LoVo (cell line): ENCODE measurements at places on chromosomes 7 and 10.

DNA sequence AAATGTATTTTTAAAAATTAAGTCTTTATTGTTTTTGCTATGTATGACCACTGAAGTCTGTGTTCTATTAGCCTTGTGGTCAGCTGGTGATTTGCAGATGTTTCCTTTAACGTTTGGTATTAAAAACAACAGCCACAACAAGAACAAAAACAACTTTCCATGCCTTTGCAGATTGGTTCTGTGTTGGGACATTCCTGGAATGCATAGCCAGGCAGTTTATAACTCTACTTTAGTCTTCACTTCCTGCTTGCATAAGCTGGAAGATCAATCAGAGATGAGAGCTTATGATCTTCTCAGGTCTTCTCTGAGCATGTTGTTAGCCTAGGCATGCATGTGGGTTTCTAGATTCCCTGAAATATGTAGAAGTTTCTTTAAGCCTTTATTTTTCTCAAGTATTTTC, 58.9 kb upstream of the SEMA3C start:
- no peak for DNase-seq

DNA sequence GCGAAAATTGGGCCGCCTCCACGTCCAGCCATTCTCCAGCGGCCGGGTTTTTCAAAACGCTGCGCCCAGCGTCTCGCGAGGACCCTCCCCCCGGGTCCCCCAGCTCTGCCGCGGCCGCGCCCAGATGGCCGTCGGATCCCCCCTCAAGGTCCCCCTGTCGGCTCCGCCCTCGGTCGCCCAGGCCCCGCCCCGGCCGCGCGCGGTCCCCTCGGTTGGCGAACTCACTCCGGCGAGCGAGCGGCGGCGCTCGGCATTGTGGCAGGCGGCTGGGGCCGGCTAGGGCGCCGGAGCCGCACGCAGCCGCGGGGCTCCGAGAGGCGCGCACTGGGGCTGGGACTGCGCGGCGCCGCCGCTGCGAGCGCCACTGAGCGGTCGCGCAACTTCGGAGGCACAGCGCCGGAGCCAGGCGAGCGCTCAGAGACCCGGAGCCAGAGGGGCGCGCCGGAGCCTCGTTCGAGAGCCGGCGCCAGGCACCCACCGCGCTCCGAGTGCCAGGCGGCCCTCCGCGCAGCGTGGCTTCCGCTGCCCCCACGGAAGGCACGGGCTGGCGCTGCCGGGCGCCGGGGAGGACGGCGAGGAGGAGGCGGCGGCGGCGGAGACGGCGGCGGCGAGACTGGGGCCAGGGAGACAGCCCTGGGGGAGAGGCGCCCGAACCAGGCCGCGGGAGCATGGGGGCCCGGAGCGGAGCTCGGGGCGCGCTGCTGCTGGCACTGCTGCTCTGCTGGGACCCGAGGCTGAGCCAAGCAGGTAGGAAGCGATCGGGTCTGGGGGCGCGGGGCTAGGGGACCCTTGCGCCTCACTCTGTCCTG, at the start of gene UNC5B:
Gene UNC5B (plus strand): TSS at position 253 of the 809 bp plus-strand sequence. CDS start 416 bp downstream, at position 669.
- DNase-seq, result peak; percentile 89

DNA sequence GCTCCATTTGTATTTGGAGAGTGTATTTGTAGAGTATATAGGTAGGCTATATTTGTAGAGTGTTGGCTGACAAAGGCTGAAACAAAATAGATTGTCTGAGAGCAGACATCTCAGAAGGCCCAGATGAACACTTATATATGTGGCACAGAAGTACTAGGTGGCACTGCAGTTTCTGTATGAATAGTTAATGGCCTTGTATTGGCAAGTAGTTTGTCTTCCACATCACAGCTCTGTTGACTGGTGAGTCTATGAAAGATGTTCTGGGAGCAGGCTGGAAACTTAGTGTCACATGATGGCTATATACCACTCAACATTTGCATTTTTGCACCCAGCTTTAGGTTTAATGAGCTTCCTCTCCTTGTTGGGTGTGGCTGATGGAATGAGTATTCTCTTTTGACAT, 51.9 kb downstream of the CCNY start:
- DNase-seq, result no peak

DNA sequence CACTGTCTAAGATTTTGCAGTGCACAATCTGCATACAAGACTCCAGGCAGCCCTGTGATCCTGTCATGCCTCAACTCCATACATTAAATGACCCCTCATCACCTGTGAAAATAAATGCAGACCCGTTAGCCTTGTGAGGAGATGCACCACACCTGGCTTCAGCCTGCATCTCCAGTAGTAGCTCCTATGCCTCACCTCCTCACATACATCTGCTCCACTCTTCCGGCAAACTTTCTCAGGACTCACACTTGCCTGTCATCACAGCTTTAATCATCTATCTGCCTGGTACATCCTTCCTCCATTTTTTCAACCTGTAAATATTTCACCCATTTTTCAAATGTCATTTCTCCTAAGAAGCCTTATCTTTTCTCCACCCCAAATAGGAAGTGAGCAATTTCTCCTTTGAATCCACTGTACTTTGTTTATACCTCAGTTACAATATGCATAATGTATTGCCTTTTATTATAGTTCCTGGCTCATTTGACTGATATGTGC, 39.3 kb upstream of the ABCB5 start:
- no peak for DNase-seq

DNA sequence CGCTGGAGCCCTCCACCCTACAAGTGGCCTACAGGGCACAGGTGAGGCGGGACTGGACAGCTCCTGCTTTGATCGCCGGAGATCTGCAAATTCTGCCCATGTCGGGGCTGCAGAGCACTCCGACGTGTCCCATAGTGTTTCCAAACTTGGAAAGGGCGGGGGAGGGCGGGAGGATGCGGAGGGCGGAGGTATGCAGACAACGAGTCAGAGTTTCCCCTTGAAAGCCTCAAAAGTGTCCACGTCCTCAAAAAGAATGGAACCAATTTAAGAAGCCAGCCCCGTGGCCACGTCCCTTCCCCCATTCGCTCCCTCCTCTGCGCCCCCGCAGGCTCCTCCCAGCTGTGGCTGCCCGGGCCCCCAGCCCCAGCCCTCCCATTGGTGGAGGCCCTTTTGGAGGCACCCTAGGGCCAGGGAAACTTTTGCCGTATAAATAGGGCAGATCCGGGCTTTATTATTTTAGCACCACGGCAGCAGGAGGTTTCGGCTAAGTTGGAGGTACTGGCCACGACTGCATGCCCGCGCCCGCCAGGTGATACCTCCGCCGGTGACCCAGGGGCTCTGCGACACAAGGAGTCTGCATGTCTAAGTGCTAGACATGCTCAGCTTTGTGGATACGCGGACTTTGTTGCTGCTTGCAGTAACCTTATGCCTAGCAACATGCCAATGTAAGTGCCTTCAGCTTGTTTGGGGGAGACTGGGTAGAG, at the start of gene COL1A2:
Gene COL1A2 (plus strand): TSS at position 459 of the 704 bp plus-strand sequence. CDS start 137 bp downstream, at position 596.
- no peak for DNase-seq

DNA sequence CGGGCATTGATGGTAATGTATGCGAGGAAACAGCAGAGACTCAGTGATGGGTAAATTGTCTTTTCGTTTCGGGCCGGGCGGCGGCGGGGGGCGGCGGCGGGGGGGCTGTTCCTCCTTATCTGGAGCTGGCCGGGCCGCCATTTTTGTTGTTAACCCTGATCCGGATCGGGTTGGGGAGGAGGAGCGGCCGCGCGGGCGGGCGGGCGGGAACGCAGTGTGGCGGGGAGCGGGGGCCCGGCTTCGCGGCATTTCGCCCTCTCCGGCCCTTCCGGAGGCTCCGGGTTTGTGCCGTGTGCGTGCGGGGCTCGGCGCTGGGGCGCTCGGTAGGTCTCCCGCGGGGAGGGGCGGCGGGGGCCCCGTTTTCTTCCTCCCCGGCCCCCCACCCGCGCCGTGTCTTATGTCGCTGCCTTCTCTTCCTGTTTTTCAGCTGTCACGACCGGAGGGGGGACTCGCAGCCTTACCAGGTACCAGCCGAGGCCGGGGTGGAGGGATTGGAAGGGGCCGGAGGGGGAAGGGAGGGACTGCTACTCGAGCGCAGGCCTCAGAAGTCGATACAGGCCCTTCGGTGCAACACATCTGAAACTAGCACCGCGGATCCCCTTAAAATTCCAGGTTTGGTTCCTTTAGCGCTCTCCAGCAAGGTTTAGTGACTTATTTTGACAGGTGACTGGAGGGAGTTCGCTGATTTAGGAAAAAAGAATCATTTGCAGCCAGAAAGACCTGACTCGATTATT, 820 bp downstream of the WAC start:
- peak; percentile 43 for DNase-seq
